ENCODE measurements at places on chromosomes 2 and 18.

DNA sequence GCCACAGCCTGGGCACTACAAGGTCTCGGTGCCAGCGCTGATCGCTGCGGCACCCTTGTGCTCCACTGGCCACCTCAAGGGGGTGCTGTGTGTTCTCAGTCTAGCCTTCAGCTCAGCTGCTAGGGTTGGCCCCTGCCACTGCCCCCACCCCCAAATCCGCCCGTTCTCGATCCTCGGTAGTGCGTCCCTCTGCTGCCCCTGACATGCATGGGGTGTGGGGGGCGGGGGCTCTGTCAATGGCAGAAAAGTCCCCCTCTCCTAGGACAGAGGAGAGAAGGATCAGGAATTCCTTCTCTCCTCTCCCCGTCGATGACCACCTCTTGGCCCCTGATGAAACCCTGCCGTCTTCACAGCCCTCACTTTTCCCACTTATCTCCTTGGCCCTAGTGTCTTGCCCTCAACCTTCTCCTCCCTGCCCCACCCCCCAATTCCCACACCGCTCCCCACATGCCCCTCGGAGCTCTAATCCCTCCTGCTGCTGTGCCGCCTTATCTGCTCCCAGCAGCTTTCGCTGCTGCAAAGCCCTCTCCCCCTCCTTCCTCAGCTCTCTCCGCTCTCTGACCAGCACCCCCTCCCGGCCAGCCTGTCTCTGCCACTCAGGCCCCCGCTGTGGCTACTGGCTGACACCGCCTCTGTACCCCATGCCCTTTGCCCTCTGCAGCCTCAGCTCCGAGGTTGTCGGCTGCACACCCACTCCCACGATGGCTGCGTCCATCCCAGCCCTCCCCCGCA is 4.3 kb upstream of the ASIC4 start:
- peak; percentile 47 for DNase-seq

GRCh38 chr2:195659114-195659513 is 2.1 kb downstream of the SLC39A10 start:
- DNase-seq = no peak

DNA sequence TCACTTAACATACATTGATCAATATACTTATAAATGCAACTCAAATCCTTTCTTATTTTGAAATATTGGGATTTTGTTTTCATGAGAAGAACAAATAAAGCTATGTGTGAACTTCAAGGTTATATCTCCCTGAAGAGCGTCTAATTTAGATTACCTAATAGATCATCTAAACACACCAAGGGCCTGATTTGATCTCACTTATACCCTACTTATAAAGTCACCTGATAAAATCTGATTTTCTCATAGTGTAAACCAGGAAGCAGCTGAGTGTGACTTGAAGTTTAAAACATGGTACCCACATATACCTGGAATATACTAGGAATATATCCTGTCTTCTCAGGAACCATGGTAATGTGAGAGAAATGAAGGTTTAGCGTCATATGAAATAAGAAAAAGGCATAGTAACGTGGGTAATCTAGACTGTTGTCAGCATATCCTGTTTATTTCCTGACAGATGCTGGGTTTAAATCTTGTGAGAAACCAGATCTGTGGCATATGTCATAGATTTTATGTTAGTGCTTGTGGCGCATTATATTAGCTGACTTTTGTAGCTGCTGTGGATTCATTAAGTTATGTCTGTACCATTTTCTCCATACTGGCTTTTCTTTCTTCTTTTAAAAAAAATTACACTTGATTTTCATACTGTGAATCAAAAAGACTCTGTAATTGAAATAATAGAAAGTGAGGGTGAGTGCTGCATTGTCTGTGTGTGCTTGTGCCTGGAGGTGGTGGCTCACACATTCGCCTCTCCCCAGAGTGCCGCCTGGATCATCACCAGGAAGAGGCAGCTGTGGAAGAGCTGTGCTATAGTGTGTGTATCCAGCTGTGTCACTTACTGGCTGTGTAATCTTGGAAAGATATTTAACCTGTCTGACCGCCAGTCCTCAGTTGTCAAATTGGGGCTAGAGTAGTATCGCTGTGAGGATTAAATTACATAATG is 164.0 kb downstream of the MYO3B start:
- no peak for DNase-seq

DNA sequence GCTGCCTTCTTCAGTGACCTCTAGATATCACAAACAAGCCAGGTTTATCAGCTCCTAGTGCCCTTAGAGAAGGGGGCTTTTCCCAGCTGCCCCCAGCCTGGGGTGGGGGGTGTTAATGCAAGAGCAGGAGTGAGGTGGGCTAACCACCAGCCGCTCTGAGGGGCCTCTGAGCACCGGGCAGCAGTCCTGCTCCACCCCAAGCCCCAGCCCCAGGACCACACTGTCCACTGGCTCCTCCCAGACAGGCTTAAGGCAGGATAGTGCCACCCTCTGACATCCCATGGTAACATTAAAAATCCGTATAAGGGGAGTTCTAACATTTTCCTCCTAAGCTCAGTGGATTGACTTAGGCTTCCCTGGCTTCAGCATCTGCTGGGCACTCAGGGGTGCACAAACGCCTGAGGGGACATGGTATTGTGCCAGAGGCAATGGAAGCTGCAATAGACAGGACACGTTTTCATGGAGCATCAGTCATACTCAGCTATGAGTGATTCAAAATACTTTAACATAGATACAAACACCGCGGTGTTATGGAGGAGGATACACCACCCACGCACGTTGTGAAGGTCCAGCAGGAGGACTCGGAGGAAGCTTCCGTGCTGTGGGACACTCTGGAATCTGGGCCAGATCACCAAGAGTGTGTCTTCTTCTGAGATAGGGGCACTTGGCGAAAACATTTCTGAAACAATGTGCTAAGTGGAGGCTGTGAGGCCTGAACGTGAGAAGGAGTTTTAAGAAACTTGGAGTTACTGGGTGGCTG is 112.7 kb upstream of the EPC2 start:
- DNase-seq = no peak

DNA sequence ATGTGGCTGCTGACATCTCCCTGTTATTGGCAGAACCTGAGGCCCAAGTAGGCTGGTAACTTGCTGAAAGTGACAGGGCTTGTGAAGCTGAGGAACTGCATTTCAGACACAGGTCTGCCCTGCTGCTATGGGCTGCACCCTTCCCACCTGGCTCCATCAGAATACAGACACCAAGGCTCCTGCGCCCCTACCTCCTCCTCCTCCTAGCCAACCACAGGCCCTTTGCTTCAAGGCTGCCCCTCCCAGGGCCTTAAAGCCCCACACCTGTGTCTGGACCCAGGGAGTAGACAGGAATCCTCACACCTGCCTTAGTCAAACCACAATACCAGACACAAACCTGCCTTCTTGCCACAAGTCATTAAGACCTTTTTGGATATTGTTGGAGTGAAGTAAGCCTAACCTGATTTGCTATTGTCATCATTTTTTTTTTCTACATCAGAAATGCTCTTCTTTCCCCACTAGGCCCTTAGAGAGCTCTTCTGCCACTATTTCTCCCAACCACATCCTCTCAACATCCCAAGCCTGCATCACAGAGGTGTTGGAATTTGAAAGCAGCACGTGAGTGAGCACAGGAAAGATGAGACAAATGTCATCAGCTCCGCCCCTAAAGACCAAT is 489.7 kb downstream of the EIPR1 start:
- no peak for DNase-seq

DNA sequence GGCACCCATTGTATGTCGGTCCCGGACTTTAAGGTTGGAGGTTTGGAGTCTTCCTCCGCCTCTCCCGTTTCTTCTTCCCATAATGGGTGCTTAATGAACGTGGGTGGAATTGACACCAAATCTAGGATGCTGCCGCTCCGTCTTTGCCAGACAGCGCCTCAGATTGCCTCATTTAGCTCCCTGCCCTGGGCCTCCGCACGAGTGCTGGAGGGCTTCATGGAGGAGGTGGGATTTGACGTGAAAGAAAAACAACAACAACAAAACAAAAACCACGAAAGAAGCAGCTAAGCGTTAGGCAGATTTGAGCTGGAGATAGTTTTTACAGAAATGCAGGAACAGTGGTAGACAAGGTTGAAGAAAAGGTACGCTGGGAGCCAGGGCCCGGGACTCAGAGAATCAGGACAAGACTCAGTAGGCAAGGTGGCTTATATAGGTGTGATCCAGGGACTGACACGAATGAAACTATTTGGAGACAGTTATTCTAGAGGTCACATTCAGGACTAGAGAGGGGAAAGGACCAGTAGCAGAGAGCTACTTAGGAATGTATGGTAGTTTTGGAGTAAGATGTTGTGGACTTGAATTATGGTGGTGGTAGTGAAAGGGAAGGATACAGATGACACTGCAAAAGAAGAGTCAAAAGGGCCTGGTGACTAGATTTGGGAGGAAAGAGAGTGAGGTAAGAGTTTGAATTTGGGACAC is 605 bp downstream of the ZNF2 start:
- DNase-seq = no peak

DNA sequence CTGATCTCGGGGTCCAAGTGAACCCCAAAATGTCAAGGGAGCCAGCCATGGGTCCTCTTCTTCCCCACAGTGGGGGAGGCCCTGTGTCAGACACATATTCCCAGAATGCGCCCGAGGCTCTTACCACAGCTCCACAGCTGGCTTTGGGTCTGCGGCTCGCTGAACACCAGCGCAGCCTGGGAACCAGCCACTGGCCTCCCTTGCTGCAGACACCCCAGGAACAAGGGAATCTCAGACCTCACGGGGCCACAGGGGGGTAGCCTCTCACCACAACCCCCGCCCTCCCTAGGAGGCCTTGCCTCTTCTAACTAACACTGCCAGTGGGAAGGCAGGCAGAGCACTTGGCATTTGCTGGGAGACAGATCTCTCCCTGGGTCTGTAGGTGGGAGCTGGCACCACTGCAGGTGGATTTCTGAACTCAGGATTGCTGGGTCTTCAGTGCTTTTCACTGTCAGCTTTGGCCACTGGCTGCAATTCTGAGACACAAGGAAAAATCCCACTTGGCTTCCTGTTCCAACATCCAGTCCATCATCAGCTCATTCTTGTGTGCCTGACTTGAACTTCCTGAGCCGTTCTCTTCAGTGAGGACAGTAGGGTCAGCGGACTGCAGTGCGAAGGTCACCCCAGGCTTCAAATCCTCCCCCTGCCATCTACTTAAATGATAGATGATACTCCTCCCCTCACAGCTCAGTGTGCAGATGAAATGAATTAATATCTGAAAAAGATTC is 128.7 kb downstream of the CAPN13 start:
- DNase-seq = no peak

DNA sequence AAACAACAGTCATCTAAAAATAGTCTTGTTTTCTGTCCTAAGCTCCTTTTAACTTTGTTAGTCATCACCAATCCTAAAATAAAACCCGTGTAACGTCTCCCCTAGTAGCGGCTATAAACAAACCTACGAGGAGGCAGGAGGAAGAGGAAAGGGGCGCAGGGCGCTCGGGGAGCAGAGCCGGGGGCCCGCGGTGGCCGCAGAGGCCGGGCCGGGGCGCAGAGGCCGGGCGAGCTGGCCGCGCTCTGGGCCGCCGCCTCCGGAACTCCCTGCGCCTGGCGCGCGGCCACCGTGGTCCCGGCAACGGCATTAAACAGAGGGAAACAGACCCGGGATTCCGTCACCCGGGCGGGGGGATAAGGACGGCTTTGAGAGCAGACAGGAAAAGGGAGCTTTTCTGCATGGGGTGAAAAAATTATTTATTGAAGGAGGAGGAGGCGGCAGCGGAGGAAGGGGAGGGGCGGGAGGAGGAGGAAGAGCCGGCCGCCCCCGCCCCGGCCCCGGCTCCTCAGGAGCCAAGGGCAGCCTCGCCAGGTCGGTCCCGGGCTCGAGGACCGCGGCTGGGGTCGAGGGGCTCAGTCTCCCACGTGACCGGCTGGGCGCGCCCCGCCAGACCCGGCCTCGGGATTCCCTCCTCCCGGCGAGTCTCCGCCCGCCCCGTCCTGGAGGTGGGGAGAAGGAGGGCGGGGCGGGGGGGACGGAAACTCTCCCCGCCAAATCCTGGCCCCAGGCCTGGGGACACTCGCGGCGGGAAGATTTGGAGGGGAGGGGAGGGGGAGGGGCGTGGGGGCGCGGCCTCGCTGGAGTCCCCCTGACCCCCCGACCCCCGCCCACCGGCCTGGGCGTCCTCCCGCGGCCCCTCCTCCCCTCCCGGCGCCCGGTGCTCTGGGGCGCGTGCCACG is 1.8 kb upstream of the NFATC1 start:
- peak; percentile 76 for DNase-seq

GRCh38 chr18:45657357-45658335 is 42.4 kb downstream of the SLC14A2 start:
- DNase-seq = no peak

DNA sequence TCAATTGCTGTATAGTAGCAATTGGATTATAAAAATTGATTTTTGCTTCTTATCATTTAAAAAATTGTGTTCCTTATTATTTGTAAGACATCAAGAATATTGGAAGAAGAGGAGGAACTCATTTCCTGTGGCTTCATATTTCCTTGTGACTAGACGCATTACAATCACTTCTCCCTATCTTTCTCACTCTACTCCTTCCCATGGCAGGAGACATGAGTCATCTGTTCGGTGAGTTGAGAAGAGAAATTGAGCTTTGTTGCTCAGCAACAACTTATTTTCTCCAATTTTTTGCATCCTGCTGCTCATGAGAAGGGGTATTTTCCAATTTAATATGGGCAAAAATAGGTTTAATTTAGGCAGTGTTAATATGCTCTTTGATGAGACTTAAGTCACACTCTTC is 1783.9 kb downstream of the SUCLG1 start:
- no peak for DNase-seq

DNA sequence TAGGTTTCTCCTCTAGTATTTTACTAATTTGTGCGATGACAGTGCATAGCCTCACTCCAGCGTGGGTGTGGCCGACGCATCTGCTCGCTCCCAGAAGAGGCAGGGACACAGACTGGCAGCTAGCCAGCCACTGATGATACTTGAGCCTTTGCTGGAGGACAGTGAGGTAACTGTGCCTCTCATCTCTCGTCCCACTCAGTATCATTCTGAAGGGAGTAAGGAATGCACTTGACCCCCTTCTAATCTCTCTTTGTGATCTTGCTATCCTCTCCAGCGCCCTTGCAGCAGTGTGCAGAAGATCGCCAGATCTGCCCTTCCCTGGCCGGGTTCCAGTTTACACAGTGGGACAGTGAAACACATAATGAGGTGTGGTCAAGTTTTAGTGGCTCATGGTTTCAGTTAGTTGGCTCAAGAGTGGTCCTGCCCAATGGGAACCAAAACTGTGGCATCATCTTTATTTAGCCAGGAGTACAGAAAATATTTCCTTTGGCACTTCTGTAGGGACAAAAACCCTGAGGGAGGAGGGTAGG is 17.5 kb downstream of the NCAPH start:
- DNase-seq = no peak

DNA sequence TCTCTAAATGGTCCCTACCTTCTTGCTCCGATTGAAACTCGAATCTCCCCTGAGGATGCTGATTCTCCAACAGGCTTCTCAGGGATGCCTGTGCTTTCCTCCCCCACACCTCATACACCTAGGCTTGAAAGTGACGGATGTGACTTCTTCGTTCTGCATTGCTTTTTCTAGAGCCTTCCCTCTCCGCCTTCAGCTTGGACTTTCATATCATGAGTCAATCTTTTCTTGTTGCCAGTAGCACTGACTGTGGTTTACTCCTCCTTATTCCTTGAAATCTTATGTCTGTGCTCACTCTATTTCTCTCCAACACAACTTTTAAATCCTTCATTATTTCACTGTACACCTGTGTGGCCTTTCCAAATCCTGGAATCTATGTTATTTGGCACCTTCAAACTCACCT is 451.4 kb downstream of the TMX3 start:
- no peak for DNase-seq
